ENCODE measurements at places on chromosomes 11 and 22. TPM values are rescaled to one million over a fixed set of nuclear protein-coding genes. Genes with fewer than 3 reads are reported as not detected.

DNA sequence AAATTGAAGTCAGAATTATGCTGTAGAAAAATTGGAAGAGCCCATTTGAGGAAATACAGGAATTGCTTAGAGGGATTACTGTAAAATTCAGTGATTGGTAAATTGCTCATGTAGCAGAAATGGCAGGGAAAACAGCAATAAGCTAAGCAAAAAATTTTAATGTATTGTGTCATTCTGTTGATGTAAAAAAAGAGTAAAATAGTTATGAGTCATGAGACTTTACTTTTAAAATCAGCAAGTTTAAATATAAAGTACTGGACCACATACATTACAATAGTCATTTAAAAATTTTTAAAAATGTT lies 10.4 kb downstream of the PDHX start:
- DNase-seq = no peak

GRCh38 chr22:37887584-37888378 lies 18.3 kb upstream of the MICALL1 start:
- peak; percentile 82 for DNase-seq

- no peak for DNase-seq
These were observed 894.2 kb downstream of the NTM start for GRCh38 chr11:132264616-132265015.

DNA sequence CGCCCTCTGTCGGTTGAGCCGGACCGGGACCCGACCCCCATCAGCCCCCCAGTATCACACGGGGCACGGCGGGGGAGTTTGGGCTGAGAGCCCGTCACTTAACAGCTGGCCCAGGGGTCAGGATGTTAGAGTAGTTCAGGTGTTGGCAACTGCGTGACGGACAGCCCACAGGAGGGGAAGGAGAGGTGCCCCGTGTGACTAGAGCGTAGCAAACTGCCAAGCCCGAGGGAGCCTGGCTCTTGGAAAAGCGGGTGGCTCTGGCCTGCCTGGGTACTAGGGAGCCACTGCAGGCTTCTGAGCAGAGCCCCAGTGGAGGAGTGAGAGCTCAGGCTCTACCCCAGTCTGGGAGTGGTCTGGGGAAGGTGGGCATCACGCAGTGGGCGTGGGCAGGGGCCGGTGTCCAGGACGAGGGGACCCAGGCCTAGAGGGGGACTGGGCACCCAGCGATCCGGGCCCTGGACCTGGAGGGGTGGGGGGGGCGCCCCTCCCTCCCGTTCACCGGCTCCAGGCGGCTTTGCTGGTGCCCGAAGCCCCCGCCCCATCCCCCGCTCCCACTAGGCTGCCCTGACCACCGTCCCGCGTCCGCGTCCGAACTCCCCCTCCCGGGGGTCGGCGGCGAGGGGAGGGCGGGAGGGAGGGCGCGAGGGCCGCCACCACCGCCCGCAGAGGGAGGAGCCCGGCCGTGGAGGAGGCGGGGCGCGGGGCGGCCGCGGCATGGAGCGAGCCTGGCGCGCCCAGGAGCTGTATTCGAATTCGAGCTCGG lies 24.4 kb downstream of the SHANK3 start:
- DNase-seq = no peak

GRCh38 chr11:130464291-130464812 lies 15.9 kb downstream of the ADAMTS15 start:
- no peak for DNase-seq

DNA sequence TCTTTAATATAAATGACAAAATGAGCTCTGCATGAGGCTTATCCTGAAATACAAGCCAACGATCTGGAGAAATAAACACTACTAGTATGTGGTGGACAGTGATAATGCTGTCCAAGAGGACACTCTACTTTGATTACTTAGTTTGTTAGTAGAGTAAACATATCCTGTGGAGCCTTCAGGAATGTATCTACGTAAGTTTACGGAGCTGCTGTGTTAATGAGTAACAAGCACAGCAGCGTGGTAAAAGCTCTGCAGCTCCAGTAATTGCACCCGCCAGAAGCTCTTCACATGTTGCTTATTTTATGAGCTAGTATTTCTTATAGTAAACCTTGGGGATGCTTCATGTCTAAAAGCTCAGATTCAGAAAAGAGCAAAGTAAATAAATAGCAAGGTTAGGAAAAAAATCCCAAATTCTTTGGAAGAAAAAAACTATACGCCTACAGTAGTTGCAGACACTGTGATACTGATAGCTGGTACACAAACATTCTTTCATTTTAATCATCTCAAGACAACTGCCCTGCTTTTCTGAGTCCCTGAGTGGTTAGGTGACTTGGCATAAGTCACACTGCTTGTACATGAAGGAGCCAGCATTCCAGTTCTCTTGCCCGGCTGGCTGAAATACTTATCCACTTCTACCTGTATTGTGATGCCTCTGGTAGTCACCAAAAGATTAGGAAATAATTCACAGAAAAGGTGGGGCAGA lies 32.7 kb upstream of the CCDC34 start:
- no peak for DNase-seq

- DNase-seq = no peak
These were observed 1375.1 kb upstream of the TENM4 start for GRCh38 chr11:80815752-80816453.

DNA sequence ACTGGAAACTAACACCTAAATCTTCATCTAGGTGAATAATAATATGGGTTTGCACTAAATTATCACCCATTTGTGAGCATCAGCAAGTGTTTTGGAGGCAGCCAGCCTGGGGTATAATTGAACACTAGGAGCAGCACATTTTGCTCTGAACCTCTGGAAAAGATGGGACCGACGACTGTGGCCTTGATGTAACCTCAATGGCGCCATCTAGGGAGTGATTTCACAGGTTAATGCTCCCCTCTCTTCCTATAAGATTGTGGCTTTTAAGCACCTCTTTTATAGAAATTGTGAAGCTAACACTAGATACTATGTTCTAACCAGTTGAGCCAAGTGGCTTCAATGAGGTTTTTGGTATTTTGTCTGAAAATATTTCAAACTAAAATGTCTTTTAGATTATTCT lies 203.7 kb downstream of the NELL1 start:
- no peak for DNase-seq

GRCh38 chr11:47186700-47187695 lies 764 bp upstream of the PACSIN3 start:
- peak; percentile 54 for DNase-seq

Gene OR8D4
- not detected for total RNA-seq

DNA sequence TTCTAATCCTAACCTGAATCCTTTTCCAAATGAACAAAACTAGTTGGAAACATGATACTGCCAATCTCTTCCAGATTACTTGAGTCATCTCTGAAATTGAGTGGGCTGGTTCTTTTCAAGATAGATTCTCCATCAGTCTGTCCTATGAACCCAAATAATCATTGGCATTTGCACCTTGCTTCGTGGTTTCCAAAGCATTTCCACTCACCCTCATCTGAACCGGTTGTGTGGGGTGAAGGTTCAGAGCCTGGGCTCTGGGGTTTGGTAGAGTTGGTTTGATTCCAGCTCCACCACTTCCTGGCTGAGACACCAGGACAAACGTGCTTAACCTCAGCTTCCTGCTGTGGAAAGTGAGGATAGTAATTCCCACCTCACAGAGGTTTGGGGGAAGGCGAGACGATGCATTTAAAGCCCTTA lies 206.4 kb upstream of the E2F8 start:
- DNase-seq = no peak

Gene CASP5
- total RNA-seq = not detected

- DNase-seq = peak; percentile 77
These were observed 1.1 kb downstream of the EIF4G2 start for GRCh38 chr11:10807493-10808234.

GRCh38 chr11:78354408-78355308 lies 63.0 kb downstream of the GAB2 start:
- no peak for DNase-seq

Gene GLYAT
- total RNA-seq = not detected

GRCh38 chr11:105100206-105100605 lies 39.4 kb downstream of the CARD18 start:
- DNase-seq = no peak

GRCh38 chr22:45418056-45418769 lies 4.7 kb downstream of the RIBC2 start:
- peak; percentile 43 for DNase-seq

Gene ATM
- 92.6 TPM for total RNA-seq

Gene OVCH2
- total RNA-seq = 9.4 TPM

DNA sequence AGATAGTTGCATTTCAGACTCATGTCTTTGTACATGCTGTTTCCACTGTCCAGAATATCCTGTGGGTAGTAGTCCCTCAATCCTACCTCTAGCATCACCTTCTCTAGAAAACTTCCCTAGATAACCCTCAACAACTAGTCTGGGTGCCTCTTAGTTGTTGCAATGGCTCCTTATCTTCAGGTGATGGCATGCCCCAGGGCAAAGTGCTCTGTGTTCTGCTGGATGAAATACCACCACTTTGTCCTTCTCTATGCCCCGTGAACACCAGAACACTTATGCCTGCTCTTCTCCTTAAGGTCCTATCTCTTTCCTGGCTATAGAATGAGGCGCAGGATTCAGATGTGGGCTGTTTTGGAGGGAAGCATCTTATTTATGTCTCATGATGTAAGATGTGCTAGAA lies 158.3 kb upstream of the CTSC start:
- DNase-seq = no peak

DNA sequence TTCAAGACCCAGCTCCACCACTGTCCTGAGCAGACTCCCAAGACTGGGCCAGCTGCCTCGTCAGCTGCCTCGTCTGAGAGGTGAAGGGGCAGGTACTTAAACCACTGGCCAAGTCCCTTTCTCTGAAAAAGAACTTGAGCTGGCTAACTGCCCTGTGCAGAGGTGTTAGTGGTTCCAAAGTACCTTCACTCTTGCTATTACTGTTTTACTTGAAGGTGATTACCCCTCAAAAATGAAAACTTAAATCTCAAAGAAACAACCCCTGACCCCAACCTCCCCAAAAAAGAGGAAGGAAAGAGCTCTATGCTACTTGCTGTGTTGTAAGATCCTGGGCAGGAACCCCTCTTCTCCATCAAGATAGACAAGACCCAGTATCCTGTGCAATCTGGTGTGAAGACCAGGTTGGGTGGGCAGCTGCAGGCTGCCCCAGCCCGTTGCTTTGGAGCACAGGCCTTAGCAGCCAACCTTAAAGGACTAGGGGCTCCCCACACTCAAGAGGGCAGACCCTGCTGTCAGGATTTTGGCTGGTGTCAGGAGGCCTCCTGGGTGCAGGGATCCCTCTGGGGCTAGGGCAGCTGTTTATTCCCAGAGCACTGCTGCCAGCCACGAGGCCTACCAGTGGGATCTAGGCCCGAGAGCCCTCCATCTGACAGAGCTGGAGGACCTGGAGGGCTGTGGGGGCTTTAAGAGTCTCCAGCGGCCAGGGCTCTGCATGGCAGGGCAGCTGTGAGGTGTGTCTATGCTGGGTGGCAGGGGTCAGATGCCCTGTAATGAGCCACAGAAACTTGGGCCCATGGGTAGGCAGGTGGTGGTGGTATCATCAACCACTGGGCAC lies 13.0 kb downstream of the GUCD1 start:
- DNase-seq = no peak

DNA sequence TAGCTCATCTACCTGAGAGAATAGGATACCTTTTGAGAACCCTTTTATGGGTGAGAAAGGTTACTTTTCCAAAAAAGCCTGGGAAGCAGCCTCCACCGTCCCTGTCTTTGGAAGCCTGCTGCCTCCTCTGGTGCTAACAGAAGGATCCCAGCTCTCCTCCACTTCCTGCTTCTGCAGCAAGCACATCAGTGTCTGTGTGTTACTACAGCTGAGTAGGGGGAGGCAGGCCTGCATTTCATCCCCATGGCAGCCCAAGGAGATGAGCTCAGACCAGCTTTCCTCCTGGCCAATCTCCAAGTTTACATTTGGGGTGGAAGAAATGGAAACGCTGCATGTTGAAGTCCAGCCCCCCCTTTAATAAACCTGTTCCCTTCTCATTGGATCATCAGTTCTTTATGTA lies 7.4 kb upstream of the CCDC34 start:
- DNase-seq = no peak

GRCh38 chr11:110704210-110704864 lies 7.9 kb downstream of the ARHGAP20 start:
- no peak for DNase-seq

GRCh38 chr11:117144477-117145392 lies 648 bp downstream of the PAFAH1B2 start:
- DNase-seq = peak; percentile 57

- DNase-seq = no peak
These were observed 157.3 kb upstream of the TRPC6 start for GRCh38 chr11:101741061-101741460.

- DNase-seq = no peak
These were observed 132.4 kb upstream of the ANO3 start for GRCh38 chr11:26199331-26200095.

DNA sequence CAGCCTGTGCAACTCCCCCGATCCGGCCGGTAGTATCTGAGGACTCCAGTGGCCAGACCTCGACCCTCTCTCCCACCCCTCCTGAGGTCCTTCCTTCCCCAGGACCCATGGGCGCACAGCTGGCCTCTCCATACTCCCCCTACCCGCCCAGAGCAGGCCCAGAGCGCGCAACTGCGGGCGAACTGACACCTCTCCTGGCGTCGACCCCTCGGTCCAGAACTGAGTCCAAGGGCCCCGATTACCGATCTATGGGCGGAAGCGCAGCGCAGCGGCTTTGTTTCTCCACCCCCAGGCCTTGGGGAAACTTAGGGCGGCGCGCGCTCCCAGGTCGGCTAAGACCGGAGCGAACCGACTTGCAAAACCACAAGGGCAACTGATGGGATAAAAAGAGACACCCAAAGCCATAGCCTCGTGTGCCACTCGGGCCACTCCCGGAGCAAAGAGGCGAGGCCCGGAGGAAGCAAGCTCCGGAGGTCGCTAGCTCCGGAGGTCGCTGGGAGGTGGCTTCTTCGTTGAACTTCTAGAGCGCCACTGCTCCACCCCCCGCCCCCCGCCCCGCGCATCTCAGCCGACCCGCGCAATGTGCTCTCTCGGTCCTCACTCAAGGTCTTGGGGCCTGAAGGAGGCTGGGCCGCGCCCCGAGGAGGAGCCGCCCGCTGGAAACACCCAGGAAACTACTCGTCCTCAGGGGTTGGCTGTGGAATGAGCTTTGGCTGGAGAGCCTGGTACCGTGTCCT lies 9.8 kb upstream of the ALX4 start:
- no peak for DNase-seq

GRCh38 chr11:45322111-45322705 lies 36.1 kb upstream of the SYT13 start:
- no peak for DNase-seq

Data from ureter (tissue), 1 donor.